ENCODE measurements at places on chromosomes 12 and 14. TPM values are rescaled to one million over a fixed set of nuclear protein-coding genes. Genes with fewer than 3 reads are reported as not detected.

DACT1 gene
- total RNA-seq, result 2.3 TPM

TSPAN31 gene
- total RNA-seq, result 24.5 TPM

DNA sequence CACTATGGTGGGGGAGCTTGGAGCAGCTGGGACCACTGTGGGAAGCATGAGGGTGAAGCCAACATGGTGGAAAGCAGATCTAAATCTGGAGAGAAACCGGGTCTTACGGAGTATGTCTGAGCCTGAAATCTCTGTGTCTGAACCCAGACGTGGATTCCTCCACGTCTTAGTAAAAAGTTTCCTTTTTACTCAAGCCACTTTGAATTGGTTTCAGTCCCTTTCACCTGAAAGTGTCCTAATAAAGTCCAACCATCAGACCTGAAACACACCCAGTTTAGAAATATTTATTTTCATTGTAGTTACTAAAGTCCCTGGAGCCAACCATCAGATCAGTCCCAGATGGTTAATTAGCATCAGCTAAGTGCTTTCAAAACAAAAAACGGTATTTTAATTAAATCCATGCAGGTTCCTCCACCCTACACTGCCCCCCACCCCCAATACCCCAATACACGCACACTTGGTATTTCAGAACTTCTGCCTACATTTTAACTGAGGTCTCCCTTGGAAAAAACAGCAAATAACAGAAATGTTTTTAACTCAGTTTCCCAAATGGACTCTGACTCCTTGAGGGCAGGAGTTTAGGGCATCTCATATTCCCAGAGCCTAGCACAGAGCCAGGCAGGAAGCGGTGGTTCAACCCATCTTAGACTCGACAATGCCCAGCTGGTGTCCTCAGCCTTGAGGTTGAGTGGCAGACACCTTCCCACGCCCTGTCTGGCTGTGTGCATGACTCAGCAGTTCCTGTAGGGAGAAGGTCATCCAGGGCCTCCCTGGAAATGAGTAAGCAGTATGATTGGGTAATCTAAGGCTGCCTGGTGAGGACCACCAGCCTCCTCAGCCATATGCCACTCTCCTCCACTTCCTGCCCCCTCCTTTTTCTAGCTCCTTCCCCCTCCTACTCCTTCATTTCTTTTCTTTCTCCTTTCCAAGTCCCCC is 175.8 kb downstream of the TTC8 start:
- no peaks in the 10 kb centered on the region for H3K36me3 ChIP-seq
- H3K4me1 ChIP-seq, result no peaks in the 10 kb centered on the region
- H3K4me3 ChIP-seq, result no peak overlapping the region
- H3K27me3 ChIP-seq, result peaks cover 6% of the 10 kb centered on the region
- no peak overlapping the region for H3K27ac ChIP-seq

GRCh38 chr12:99068993-99069747 is 424.1 kb downstream of the APAF1 start:
- DNase-seq, result no peak
- H3K4me1 ChIP-seq, result no peaks in the 10 kb centered on the region
- H3K27me3 ChIP-seq, result no peaks in the 10 kb centered on the region

DNA sequence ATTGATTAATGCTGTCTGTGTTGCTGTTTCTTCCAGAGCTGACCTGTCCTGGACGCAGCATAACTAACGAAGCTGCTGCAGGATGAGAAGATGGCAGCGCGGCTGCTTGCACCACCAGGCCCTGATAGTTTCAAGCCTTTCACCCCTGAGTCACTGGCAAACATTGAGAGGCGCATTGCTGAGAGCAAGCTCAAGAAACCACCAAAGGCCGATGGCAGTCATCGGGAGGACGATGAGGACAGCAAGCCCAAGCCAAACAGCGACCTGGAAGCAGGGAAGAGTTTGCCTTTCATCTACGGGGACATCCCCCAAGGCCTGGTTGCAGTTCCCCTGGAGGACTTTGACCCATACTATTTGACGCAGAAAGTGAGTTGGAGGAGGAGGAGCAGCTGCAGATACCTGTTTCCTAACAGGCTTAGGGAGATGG is 71.7 kb downstream of the SCN8A start:
- no peaks in the 10 kb centered on the region for H3K36me3 ChIP-seq
- no peak for DNase-seq
- no peak overlapping the region for H3K27ac ChIP-seq

GRCh38 chr14:97159124-97159523 is 361.9 kb downstream of the VRK1 start:
- DNase-seq, result no peak
- H3K4me3 ChIP-seq, result no peak overlapping the region
- H3K4me1 ChIP-seq, result no peaks in the 10 kb centered on the region
- H3K27ac ChIP-seq, result no peak overlapping the region
- peaks cover 6% of the 10 kb centered on the region for H3K27me3 ChIP-seq
- no peaks in the 10 kb centered on the region for H3K36me3 ChIP-seq

Data from activated T-helper 1 cell treated with anti-CD3 and anti-CD28 coated beads, Interleukin-12 subunit alpha, Interleukin-12 subunit beta, Interleukin-2, Interleukin-4 antibody, amounts not matched to agents 30 ng/mL and 10 ng/mL and 1 ng/mL, durations not matched to agents 14 hours and 24 hours and 36 hours (primary cell).